Stimulated activated naive CD4-positive, alpha-beta T cell treated with Interleukin-2 at 50 U/mL for 16 hours (primary cell): ENCODE measurements at places on chromosomes 5 and 9.

GRCh38 chr5:142242272-142242671 lies 82.5 kb downstream of the SPRY4 start:
- DNase-seq, result no peak

DNA sequence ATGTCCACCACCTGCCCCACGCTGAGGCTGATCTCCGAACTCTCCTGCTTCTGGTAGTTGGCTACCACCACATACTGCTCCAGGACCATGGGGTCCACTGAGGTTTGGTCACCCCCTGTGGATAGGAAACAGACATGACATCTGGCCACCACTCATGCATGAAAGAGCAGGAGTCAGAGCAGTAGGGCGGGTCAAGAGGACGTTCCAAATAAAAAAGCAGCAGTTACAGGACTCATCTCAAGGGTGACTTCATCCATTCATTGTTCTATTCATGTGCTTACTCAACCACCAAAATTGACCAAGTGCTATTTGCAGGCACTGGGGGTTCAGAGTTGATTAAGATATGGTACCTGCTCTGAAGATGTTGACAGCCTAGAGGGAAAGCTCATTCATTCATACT lies 79.2 kb upstream of the UBTD2 start:
- no peak for DNase-seq

GRCh38 chr9:108049026-108049607 lies 559.5 kb upstream of the KLF4 start:
- DNase-seq, result no peak

- no peak for DNase-seq
Observed at GRCh38 chr5:160537940-160538339, 116.3 kb downstream of the PTTG1 start.

DNA sequence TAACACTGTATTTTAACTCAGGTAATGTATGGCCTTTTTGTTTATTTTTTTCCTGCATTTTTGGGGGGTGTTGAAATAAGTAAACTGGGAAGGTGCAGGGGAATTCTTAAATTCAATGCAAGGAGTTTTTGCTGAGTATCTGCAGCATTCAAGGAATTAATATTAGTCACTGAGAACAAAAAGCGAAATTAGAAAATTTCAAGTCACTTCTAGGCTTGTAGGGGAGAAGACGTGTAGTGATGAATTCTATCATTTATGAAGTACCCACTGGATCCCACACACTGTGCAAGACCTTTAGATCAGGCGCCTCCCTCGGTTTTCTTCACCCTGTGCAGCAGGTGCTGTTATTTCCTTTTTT lies 1.2 kb downstream of the EHMT1 start:
- no peak for DNase-seq

GRCh38 chr9:84751921-84752320 lies 82.4 kb downstream of the NTRK2 start:
- DNase-seq, result no peak

- no peak for DNase-seq
Observed at GRCh38 chr9:18887546-18887945, 145.5 kb downstream of the SAXO1 start.

- no peak for DNase-seq
Observed at GRCh38 chr9:1434811-1435210, 384.7 kb downstream of the DMRT2 start.

DNA sequence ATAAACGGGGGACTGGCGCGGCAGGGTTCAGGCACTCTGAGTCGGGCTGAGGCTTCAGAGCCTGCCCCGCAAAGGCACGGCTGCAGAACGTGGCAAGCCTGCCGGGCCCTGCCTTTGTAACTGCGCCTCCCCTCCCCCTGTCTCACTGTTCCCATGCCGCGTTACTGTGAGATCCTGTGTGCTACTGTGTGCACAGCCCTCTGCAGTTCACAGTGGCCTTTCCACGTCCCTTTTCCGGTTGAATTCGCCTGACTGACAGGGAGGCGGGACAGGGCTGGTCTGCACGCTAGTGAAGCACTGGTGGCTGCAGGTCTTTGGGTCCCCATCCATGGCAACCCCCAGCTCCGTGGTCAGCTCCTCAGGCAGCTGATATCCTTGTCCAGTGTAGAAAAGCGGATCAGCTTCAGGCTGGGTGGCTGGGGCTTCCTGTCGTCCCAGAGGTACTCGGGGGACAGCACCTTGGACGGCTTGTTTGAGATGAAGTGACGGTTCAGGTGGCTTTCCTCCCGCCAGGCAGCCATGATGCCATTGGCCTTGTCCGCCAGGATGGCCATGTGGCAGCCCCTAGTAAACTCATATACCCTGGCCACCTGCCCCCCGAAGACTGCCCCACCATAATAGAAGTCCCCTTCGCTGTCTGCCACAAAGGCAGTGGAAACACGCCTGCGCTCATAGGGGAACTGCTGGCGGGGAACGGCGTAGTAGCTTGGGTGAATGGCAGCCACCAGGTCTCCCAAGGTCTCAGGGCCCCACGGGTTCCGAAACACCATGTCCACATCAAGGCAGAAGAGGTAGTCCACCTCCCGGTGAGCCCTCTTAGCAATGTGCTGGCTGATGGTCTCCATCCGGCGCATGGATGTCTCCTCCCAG lies 10.3 kb downstream of the GBGT1 start:
- DNase-seq, result no peak
